DMS 273 treated with DMSO at 0.1 percent for 48 hours (cell line): ENCODE measurements at places on chromosomes 12 and 14.

DNA sequence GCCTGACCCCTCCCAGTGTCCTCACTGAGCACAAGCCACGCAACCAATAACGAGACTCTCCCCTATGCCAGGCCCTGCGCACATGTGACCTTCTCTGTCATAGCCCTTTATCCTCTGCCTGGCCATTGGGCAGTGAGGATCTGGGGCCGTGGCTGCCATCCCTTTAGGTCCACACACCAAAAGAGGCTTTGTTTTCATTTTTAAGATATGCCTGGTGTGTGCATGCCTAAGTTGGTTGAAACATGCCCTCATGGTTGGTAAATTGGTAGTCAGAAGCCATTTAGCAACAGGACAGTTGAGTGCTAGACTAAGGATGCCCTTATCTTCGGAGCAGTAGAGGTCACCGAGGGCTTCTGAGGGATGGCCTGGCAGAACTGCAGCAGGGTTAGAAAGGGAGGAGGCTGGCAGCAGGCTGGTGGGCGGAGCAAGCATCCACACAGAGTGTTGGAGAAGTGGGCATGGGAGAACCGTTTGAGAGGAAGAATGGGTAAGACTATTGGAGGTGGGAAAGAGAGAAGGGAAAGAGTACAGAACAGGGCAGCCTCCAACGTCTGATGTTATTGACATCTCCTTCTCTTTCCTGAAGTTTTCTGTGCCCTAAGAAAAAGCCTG lies 75.1 kb downstream of the SLC24A4 start:
- no peak for DNase-seq

DNA sequence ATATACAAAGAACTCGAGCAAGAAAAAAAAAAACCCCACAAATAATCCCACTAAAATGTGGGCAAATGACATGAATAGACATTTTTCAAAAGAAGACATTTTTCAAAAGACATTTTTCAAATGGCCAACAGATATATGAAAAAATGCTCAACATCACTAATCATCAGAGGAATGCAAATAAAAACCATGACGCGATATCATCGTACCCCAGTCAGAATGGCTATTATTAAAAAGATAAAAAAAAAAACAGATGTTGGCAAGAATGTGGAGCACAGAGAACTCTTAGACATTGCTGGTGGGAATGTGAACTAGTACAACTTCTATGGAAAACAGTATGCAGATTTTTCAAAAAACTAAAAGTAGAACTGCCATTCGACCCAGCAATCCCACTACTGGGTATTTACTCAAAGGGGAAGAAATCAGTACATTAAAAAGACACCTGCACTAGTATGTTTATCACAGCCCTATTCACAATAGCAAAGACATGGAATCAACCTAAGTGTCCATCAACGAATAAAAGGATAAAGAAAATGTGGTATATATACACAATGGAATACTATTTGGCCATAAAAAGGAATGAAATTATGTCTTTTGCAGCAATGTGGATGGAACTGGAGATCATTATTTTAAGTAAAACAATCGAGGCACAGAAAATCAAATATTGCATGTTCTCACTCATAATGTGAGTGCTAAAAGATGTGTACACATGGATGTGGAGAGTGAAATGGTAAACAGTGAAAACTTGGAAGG lies 16.3 kb downstream of the ZBTB39 start:
- DNase-seq: no peak

DNA sequence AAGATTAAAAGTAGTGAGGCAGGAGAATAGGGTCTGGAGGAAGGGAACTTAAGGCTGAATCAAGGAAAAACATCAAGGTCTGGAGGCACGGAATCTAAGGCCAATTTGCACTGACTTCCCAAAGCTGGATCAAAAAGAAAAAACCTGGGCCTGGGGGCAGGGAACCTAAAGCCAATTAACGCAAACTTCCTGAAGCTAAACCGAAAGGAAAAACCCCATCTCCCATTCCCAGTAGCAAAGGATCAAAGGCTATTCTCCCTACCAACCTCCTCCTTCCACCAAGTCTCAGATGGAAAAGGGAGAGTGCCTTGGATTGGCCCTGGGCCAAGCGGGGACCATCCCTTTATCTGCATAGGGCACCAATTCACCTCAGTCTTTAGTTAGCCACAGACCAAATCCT lies 384.2 kb downstream of the GRIN2B start:
- no peak for DNase-seq

GRCh38 chr14:50762001-50762930 lies 68.7 kb downstream of the NIN start:
- DNase-seq: no peak

DNA sequence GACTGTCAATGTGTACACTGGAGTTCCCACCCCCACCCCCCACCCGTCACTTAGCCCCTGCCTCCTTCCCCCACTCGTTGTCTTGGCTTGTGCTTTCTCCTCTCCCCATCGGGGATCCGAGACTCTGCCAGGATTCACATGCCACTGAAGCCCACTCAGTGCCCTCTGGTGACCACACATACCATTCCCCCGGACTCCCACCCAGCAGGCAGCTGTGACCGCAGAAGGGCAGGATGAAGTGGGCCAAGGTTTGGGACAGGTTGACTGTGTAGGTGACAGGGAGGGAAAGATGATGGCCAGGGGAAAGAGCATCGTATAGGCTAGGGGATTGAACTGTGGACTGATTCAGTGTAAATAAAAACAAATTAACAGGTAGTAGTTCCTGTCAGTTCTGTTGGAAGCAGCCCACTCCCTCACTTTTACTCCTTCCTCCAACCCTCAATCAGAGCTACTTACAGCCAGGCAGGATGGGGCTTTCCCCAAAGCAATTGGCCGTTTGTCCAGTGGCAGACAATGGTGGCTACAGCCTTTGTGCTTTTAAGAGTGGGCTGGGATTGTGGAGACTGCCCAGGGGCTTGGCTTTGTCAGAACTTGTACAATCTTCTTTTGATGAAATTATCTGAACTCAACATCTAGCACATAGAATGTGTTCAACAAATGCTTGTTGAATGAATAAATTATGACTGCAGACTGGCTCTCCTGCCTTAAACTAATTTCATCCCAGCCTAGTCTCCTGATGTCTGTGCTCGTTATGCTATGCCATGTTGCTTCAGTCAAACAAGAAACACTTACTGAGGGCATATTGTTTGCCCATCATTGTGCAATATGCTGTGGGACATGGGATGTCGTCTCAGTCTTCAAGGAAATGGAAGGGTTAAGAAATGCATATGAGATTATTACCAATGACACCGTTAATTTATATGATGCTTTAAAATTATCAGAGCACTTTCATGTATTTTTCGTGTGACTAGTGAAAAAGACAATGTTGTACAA lies 30.2 kb downstream of the TTC9 start:
- DNase-seq: no peak

DNA sequence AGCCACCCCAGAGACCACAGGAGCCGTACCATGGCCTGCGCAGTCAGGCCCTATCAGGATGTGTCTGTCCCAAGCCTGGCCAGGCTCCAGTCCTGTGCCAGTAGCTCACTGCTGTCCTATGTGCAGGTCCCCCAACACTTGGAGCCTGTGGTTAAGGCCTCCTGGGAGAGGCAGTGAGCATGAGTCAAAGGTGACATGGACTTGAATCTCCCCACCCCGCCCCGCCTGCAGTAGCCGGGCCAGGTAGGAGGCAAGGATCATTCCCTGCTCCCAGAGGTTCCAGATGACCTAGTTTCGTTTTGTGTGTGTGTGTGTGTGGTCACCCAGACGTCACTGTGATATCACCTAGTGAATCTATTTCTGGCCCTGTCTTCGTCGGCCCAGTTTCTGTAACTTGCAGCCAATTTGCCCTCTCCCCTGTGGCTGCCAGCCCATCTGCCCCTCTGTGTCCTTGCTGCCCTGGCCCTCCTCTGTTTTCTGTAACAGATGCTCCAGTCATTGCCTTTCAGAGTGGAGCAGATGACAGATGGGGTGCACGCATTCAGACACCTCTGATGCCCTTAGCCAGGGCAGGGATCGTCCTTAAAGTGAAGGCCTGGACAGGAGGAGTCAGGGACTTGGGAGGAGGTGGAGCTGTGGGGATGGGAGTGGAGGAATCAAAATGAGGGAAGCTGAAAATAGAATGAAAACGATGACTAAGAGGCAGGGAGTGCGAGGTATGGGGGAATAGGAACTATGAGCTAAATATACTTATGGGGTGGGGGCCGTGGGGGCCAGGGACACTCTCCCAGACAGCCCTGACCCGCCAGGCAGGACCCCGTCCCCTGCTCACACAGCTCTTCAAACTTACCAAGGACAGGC lies 37.4 kb downstream of the SLC6A12 start:
- peak; percentile 91 for DNase-seq

- DNase-seq: no peak
These were observed 133.5 kb downstream of the KTN1 start for GRCh38 chr14:55713486-55713885.

GRCh38 chr12:130401703-130402102 lies 64.0 kb downstream of the PIWIL1 start:
- DNase-seq: no peak

DNA sequence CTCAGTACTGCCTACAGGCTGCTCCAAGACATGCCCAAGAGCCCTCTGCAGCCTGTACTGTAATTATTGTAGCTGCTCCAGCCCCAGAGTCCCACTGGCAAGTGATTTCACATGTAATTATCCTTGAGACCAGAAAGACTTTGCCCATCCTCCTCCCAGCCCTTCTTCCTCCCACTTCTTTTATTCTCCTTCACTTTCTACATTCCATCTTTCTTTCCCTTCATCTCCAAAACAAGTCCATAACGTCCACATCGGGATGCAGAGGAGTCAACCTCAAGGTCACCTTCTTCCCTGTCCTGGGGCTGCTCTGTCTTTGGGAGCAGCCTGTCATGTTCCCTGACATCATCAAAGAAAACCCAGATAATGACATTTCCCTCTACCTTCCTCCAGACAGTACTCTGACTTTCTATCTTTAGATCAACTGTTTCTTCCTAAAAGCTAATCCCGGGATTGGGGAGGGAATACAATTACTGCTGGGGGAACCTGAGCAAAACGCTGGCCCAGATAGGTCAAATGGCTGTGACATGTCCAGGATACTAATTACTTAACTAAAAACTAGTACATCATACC lies 39.1 kb downstream of the SLC8A3 start:
- no peak for DNase-seq

GRCh38 chr14:29926701-29927375 lies 809 bp downstream of the PRKD1 start:
- DNase-seq: no peak

DNA sequence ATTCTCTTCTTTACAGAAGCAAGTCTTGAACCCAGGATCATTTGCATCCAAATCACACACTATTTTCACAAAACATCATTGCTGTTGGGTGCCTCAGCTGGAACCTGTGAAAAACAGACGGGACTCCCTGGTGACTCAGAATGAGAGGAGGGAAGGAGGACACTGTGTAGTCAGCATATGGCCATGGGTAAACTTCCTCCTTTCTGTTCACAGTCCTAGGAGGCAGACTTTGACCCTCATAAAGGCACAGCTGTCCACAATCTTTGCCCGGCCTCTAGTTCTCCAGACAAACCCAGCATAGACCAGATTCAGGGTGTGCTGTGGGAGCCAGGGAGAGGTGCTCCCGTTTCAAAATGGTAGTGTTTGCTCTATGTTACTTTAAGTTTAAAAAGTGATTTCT lies 62.0 kb downstream of the DYRK2 start:
- no peak for DNase-seq

DNA sequence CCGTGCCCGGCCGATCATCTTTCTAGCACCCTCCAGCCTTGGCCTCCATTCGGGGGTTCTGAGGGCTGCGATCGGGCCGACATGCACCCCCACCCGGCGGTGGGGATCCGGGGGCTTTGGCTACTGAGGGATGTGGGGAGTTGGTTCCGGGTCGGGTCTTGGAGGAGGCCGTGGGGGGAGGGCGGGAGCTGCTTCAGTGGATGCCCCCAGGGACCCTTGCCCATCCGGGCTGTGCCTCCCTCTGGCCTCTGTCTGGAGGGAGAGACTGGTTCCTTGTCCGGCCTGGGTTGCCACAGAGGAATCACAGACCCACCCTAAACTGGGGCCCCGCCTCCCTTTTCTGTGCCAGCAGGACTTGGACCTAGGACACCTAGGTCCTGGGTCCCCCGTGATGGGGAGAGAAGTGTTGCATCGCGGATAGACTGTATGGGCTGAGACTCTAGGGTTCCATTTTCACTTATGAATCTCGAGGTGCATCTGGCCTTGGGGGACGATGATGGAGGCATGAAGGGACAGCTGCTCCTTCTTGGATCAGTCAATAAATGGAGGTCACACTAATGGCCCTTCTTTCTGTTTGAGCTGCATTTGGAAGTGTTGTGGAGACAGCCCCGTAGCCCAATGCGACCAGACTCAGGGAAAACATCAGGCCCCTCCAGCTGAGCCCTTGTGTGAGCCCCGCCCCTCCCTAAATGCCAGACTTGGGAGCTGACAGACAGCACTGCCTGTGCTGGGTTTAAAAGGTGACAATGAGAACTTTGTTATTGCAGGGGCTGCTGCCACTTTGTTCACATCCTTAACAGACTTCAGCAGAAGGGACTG lies 577 bp downstream of the DTX3 start:
- DNase-seq: no peak

DNA sequence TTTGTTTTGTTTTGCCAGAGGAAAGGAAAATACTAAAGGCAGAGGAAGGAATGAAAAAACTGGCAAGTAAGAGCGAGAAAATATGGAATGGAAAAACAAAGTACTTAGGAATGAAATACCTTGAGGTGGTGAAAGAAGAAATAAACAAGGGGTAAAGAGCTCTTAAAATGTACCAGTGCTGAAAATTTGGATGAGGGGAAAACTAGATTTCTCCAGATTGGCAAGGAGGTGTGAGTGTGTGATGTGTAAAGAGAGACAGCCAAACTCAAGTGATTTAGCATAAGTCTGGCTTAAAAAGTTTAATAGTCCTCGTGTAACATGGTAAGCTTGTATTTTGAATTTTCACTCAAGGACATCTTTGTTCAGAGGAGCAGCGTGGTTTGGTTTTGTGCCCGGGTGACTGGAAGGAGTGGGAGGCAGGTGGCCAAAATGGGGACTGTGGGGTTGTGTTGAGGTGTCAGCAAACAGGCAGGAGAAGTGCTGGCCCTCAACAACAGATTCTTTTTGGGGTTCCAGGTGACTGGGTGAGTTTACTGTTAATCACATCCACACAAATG lies 102.7 kb downstream of the DACT1 start:
- no peak for DNase-seq

DNA sequence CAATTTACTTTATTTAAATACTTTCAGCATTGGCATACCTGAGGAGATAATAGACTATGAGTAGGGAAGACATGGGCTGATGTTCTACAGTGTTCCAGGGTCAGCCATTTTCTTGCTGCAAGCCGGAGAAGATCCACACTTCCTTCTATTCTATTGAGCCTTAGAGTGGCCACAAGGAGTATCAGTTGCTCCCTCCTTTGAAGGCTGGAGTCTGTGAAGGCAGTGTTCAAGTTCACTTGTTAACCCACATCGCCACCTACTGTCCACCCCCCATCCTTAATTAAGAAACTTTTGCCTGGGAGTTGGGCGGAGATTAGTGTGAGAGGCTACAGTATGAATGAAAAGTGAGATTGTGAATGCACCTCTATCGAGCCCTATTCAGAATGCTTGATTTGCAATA lies 666.6 kb downstream of the NRXN3 start:
- DNase-seq: peak; percentile 24
